Right ventricle myocardium superior (tissue), 1 donor: ENCODE measurements at places on chromosomes 12 and 14. TPM values are rescaled to one million over a fixed set of nuclear protein-coding genes. Genes with fewer than 3 reads are reported as not detected.

DNA sequence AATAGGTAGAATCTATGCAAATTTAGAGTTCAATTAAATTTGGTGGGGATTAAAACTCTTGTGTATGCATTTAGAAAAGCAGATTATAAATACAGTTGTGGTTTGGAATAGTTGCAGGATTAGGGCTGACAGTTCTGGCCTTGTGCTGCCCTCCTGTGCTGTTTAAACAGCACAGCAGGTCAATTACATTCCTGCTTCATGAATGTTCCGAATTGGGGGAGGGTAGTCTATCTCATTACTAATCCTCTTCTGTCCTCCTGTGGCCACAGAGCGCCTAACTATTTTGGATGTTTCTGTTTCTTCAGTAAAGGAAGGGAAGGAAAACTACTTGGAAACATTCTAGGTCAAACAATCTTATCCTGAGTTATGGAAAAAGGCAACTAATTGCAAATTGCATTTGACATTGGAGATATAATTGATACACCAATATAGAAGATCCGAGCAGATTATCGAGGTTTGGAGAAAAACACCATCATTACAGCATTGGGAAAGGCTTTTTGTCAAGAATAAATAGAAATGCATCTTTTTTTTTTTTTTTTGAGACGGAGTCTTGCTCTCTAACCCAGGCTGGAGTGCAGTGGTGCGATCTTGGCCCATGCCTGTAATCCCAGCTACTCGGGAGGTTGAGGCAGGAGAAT, 8.7 kb upstream of the GPR19 start:
- no peak for DNase-seq

DNA sequence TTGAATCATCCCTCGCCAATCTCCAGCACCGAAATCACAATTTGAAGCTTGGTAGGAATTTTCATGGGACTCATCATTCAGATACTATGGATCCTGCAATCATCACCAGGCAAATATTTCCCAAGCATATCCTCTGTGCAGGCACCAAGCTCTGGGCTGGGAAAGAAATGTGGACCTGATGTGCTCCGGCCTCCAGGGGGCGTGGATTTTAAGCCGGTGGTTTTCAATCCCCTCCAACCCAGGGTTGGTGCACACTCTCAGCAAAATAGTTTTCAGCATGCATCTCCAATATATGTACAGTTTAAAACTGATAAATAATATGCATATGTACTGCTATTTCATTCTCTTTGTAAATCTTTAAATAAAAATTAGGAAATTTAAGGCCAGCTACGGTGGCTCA, 98.9 kb downstream of the RBM19 start:
- DNase-seq = no peak

DNA sequence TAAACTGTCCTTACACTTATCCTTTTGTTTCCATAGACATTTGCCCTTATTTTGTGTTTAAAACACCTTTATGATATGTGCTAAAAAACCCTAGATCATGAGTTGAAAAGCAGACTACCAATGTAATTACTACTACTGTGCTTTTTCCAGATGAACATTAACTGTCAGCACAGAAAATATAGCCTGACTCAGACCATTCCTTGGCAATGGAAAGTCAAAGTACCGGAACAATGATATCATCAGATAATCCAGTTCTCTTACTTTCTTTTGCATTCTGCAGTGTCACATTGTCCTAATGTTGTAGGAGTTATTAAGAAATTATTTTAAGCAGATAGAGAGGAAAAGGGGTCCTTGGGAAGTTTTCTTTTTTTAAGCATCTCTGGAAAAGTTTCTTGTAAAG, 1189.0 kb upstream of the FLRT2 start:
- no peak for DNase-seq

DNA sequence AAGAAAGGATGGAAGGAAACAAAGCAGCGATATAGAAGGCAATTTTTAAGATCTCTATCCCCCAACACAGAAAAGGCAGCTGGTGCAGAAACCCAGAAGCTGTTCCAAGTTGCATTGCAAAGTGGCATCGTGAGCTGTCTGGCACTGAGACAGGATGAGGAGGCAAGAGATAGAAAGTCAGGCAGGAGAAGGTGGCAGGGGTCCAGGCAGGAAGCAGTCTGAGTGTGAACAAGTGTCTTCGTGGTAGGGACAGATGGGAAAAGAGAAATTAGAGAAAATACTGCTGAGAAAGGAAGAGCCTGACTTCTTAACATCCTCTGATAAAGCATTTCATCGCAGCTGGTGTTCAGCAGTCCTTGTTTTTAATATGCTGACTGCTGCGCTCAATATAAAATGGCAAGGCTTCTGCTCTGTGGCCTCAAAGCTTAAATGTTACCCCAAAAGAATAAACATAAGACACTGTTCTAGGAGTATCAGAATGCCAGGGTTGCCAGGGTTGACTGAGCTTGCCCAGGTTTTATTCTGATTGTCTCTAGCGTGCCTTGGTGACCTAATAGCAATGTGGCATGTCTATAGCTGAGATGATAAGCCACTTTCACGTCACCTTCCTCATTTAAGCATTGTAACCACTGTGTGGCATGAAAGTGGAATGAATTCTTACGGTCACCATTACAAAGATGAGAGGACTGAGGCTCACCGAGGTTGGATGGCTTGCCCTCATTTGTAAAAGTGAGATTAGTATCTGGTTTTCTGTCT, 397.6 kb downstream of the NUAK1 start:
- peak; percentile 68 for DNase-seq

- DNase-seq = no peak
These were observed 33.7 kb upstream of the RIC8B start for GRCh38 chr12:106740818-106741217.

GRCh38 chr14:102811254-102811963, 34.2 kb downstream of the TRAF3 start:
- no peak for DNase-seq

GRCh38 chr12:48374164-48374563, 23.4 kb upstream of the ZNF641 start:
- no peak for DNase-seq

- DNase-seq = no peak
These were observed 7.6 kb downstream of the SUSD6 start for GRCh38 chr14:69619012-69619411.

- DNase-seq = no peak
These were observed 82.4 kb downstream of the ITPK1 start for GRCh38 chr14:93033084-93033982.

DNA sequence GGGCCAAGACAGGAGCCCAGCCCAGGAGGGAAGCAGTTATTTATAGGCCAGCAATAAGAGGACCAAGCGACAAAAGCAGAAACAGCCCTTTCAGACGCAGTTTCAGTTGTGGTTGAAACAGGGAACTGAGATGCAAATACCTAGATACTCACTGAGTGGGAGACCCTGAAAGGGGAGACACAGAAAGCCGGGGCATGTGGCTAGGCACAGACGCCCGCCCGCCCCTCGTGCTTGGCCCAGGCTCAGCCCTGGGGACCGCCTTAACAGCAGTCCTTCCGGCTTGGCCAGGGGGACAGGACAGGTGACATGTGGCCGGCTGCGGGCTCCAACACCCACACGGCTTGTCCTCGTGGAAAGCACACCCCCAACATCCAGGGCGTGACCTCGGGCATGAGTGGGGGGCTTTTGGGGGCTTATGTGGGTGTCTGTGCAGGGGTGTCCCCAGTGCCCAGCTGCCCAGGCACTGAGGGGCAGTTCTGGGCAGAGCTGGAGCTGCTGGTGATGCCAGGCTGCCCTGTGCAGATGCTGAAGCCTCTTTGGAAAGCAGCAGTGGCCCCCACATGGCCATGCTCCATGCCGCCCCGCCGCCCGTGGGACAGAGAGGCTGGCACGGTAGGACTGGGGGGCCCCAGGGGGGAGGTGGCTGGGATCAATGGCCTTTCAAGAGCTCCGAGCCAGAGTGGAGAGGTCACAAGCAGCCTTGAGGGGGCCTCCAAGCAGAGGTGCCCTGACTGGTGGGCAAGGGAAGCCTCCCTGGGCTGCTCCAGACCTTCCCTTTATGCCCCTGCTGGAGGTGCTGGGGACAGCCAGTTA, 2.1 kb downstream of the PLD4 start:
- DNase-seq = peak; percentile 37

DNA sequence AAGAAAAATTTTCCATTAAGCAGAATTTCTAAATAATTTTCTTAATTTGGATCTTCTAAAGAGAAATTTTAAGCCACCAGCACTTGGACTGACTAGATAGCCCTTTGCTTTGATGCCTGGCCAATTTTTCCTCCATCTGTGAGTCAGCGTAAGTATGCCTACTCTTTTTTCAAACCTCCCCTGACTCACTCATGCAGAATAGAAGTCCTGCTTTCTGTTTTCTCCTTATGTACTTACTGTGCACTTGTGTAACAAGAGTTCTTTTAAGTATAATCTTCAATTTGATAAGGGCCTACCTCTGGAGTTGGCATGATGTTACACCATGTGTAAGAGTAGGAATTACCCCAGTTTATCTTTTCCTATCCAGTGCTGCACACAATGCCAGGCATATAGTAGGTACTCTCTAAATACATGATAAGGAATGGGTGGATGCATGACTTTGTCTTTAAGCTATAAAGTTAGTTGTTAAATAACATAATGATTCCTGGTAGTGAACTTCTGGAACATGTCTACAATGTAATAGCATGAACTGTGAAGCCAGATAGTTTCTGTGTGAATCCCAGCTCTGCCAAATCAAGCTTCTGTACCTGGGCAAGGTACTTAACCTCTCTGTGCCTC, 329.6 kb downstream of the TMTC2 start:
- no peak for DNase-seq

Gene SLC7A7
- total RNA-seq = 4.6 TPM

Gene KRT83
- total RNA-seq = not detected

Gene KRT6A
- total RNA-seq = not detected

Gene RFX4
- total RNA-seq = not detected
